ENCODE measurements at places on chromosomes 4 and X. TPM values are rescaled to one million over a fixed set of nuclear protein-coding genes. Genes with fewer than 3 reads are reported as not detected.

Gene USP51
- not detected for total RNA-seq

GRCh38 chr4:94516999-94517398, 65.3 kb downstream of the PDLIM5 start:
- no peak for DNase-seq

GRCh38 chr4:48635310-48635709, 144.8 kb downstream of the FRYL start:
- DNase-seq: peak; percentile 67

Gene AFP
- 1.7 TPM for total RNA-seq

Gene SLITRK2
- not detected for total RNA-seq

DNA sequence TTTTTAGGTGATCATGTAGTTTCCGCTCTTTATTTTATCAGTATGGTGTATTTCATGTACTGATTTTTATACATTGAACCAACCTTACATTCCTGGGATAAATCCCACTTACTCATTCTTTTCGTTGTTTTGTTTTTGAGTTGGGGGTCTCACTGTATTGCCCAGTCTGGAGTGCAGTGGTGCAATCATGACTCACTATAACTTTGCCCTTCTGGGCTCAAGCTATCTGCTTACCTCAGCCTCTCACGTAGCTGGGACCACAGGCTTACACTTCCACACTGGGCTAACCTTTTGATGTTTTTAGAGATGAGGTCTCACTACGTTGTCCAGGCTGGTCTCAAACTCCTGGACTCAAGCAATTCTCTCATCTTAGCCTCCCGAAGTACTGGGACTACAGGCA, 19.5 kb upstream of the STARD8 start:
- DNase-seq: no peak

DNA sequence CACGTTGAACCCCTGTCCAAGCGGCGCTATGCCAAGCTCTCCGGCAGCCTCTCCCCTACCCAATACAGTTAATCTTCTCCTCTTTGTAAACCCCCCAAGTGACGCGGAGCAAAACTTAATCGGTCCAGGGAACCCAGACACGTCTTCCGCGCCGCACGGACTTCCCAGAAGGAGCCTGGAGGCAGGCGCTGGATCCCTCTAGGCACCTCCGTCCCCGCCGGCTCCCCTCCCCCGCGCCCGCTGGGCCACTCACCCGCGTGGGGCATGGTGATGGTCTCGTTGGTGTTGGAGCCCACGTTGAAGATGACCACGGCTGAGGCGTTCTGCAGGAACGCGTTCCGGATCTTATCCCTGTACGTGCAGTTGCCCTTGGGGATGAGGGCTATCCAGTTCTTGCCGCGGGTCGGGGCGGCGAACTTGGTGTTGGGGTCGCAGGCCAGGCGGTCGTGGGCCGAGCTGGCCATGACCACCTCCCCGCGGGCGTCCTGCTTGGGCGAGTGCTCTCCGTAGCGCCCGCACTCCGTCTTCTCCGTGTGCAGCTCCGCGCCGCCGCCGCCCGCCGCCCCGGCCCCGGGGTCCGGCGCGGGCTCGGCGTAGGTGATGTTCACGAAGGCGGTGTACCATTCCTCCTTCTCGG, 1.1 kb downstream of the RNF150 start:
- DNase-seq: no peak

GRCh38 chrX:150871341-150871811, 27.1 kb downstream of the CD99L2 start:
- no peak for DNase-seq

DNA sequence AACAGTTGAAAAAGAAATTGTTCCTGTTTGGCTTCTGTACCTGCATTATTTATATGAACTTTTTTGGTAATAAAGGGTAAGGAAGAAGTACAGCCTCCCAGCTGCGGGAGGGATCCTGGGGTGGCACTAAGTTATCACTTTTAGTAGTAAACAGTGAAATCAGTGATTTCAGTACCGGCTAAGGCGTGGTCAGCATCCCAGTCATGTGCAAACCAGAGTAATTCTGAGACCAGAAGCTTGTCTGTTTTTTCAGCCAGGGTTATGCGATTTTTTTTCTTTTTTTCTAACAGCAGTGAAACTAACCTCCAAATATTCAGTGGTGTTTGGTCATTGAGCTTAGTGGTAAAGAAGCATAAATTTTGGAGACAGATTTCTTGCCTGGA, 3.3 kb downstream of the EGF start:
- DNase-seq: no peak

- DNase-seq: no peak
These were observed 107.1 kb downstream of the ANXA10 start for GRCh38 chr4:168199260-168199957.

Gene MTCP1
- 30.8 TPM for total RNA-seq

Gene ARSD
- total RNA-seq: 17.4 TPM

Gene SHOX
- total RNA-seq: not detected

Gene MAOB
- 0.55 TPM for total RNA-seq

Gene COL4A6
- 15.5 TPM for total RNA-seq

GRCh38 chr4:54400188-54400587, 171.1 kb downstream of the PDGFRA start:
- no peak for DNase-seq

DNA sequence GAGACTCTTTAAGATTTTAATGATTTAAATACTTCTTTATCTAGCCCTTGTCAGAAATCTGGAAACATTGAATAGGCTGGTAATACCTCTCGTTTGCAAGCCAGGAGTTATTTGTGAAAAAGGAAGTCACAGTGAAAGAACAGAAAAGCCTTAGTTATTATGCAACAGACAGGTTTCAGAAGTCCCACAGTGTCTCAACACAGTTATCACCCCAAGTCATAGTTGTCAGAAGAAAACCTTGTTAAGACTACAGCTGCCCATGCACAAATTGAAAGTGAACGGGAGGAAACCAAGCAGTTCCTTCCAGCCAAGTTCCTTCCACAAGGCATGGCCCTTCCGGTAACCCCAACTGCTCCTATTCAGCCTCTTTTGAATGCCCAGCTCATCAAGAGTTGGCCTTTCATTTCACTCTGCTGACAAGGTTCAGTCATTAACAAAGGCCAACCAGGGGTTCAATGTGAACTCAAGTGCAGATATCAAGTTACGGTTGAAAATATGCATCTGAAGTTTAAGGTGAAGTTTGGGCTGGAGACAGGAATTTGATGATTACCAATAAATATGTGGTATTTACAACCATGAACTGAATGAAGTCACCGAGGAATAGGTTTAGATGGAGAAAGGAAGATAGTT, 15.6 kb downstream of the ALPK1 start:
- no peak for DNase-seq

Gene EGFL6
- total RNA-seq: not detected

DNA sequence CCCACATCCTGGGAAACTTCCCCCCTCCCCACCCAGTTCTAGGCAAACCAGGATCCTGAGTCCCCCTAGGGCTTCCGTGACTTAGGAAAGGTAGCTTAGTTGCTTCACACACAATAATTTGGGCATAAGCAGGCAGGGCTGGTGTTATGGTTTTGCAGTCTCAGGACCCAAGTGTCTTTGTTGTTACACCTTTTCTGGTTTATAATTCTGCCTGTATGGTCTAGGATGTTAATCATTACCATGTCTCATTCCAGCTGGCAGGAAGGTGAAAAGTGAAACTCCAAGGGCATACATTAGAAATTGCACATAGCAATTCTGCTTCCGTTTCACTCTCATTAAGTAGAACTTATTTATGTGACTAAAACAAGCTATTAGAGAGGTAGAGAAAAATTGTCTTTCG, 16.8 kb downstream of the UGT8 start:
- no peak for DNase-seq

DNA sequence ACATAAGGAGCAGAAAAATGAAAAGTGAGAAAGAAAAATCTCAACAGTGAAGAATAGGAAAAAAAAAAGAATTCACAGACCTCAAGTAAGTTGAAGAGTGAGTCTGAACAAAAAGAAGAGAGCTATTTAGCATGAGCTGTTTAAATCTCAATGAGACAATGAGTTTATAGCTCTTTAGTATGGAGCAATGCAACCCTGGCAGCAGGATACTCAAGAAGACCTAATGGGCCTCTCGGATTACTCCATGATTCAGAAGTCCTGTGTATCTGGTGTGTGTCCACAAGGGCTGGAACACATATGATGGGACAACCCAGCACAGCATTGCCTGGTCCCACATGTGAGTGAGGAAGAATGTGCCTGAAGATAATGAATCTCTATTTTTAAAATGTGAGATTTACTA, 563.1 kb upstream of the INTU start:
- DNase-seq: no peak

- no peak for DNase-seq
These were observed 314.7 kb downstream of the PDGFC start for GRCh38 chr4:156656896-156657295.

- DNase-seq: no peak
These were observed 91.5 kb downstream of the HPRT1 start for GRCh38 chrX:134551376-134552048.

GRCh38 chr4:62344915-62345314, 1144.8 kb downstream of the ADGRL3 start:
- DNase-seq: no peak

GRCh38 chr4:98771959-98772632, 113.7 kb upstream of the TSPAN5 start:
- no peak for DNase-seq

GRCh38 chr4:13547485-13548041, 3.3 kb upstream of the NKX3-2 start:
- DNase-seq: no peak

Gene AVPR2
- total RNA-seq: 3.8 TPM

Gene ACE2
- total RNA-seq: 3.4 TPM

Gene FREM3
- not detected for total RNA-seq

- DNase-seq: peak; percentile 68
These were observed 208.7 kb downstream of the SOWAHB start for GRCh38 chr4:76689145-76689817.

Gene CBLL2
- total RNA-seq: not detected

- DNase-seq: no peak
These were observed 1454.3 kb downstream of the FSTL5 start for GRCh38 chr4:160709546-160709945.

DNA sequence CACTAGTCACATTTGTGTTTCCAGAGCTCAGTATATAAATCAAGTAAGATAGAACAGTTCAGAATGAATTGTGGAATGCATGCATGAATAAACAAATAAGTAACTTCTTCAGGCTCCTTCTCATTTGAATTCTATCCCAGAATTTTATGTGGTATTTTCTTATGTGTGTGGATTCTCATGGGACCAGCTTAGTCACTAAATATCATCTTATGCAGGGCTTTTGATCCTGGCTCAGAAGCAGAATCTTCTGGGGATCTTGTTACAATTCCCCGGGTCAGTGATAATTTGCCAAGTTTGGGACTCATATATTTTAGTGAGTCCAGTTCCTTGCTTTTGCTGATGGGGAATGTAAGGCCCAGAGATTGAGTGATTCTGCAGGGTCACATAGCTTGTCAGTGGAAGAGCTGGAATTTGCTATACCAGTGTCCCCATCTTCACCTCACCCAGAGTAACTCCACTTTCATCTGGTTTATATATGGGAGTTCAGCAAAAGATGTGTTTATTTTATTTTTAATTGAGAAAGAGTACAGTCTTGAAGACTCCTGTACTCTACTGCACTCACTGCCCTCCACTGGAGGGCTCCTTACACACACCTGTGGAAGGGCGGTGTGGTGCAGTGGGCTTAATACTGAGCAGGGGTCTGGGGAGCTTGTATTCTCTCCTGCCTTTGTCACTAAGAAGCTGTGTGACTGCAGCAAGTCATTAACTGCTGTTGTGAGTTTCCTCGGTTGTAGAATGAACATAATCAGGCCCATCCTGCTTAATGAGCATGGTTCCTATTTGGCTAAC, 198.2 kb upstream of the CXorf66 start:
- DNase-seq: no peak

Gene PDCL2
- total RNA-seq: not detected

Gene KIF4A
- total RNA-seq: 52.9 TPM

Gene NLGN3
- total RNA-seq: 0.65 TPM

DNA sequence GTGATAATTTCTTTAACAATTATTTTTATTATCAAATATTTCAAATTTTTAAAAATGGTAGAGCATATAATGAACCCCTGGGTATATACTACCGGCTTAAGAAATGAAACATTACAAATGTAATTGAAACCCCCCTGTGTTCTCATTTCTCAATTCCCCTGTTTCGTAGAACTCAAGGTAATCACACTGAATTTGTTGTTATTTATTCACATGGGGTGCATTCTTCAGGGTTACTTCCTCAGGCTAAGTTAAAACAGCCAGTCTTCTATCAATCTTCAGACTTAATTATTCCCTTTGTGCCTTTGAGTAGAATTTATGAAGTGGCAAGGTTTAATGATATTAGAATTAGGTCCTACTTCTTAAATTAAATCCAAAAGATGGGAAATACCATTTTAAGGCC, 128.2 kb downstream of the ANAPC10 start:
- DNase-seq: no peak

Measured in PC-9 (cell line).